Amygdala (tissue), 56 donors: ENCODE measurements at places on chromosomes 5 and 9.

DNA sequence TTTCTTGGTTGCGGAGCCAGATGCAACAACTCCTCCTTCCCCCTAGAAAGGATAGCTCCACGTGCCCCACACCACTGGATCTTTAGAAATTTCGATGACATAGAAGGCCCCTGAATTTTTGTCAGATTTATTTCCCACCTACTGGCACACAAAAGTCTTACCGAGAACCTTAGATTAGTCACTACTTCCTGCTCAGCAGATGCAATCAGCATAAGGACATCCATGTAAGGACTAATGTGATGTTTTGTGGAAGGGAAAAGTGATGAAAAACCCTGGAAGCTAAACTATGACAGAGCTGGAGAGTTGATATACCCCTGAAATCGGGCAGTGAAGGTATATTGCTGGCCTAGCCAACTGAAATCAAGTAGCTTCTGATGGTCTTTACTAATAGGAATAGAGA is 125.5 kb upstream of the NFIL3 start:
- DNase-seq: no peak

DNA sequence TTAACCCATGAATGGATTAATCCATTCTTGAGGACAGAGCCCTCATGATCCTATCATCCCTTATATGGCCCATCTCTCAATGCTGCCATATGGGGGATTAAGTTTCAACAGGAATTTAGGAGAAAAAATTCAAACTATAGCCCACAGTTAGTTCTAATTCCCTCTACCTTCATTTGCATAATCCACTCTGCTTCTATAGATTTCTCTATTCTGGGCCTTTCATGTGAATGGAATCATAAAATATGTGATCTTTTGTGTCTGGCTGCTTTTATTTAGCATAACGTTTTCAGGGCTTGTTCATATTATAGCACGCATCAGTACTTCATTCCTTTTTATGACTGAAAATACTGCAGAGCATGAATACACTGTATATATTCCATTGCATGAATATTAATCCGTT is 55.4 kb downstream of the CTSL start:
- no peak for DNase-seq

GRCh38 chr5:36883894-36884462 is 7.4 kb downstream of the NIPBL start:
- DNase-seq: no peak

DNA sequence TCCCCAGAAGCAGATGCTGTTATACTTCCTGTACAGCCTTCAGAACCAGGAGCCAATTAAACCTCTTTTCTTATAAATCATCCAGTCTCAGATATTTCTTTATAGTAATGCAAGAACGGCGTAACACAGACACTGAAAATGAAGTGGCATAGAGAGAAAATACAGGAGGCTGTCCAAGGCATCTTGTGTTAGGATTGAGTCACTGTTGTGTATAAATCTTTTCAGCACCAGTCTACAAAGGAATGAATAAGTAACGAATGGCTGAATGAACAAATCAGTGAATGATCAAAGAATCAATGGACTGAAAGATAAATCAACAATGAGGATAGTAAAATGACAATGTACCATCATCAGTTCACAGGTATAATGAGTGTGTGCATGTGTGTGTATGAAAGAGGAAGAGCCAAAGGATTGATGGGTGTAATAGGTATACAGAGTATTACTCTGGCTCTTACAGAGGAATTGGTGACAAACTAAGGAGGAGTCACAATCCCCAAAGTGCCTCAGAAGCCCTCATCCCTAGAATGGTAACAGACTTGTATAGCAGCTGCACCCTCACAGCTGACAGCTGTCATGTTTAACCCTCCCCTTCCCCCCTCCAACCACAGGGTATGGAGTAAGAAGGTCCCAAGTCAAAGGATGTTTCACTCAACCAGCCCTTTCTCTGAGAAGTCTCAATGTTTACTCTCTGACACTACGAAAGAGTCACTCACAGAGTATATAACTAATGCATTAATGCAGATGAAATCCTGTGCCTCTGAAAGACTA is 29.8 kb upstream of the MIER3 start:
- no peak for DNase-seq

- no peak for DNase-seq
Observed at GRCh38 chr5:32138839-32139493, 35.2 kb downstream of the GOLPH3 start.

- DNase-seq: no peak
Observed at GRCh38 chr9:110742741-110743371, 74.3 kb downstream of the MUSK start.

- DNase-seq: no peak
Observed at GRCh38 chr9:36609306-36609705, 36.6 kb downstream of the MELK start.

GRCh38 chr9:134210511-134210907 is 46.1 kb upstream of the RNU6ATAC start:
- DNase-seq: no peak

DNA sequence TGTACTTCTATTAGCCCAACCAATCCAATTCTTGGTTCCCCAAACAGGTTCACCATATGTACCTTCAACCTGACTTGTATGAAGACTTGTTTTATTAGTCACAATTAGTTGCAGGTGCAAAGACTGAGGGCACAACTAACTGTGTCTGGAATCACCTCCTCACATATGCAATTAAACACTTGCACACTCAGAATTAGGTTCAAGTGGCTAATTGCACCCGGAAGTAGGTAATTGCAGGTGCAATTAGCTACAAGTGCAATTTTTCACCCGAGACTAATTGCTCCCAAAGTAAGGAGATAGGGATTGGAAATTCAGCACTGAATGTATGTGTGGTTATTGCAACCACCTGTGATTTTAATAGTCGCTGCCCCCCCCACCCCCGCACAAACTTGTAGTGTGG is 338.9 kb downstream of the ZSWIM6 start:
- DNase-seq: no peak

GRCh38 chr9:76733096-76733495 is 31.1 kb upstream of the PCA3 start:
- no peak for DNase-seq

- DNase-seq: no peak
Observed at GRCh38 chr9:34568774-34569173, 20.8 kb downstream of the CNTFR start.

GRCh38 chr9:128249908-128250838 is 25.6 kb downstream of the GOLGA2 start:
- peak; percentile 61 for DNase-seq

GRCh38 chr5:134207696-134208095 is 18.2 kb downstream of the PPP2CA start:
- no peak for DNase-seq
